ENCODE measurements at places on chromosomes 5 and 9.

DNA sequence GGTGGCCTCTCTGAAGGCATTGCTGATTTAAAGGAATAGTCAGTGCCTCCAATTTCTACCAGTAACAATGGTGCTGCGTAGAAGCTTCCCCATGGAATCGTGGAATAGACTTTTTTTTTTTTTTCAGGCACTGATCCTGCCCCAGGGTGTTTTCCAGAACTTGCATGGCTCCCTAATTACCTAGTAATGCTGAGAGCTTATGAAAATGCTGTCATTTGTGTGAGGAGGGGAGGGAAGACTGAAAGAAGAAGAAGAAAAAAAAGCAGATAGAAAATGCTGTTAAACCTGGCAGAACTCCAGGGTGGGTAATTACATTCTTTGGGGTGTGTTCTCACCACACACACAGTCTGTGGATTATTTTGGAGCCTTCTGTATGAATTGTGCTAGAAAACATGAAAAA is 4.8 kb upstream of the GRIA1 start:
- H3K4me3 ChIP-seq = no peak overlapping the region
- peaks cover 6% of the 10 kb centered on the region for H3K27me3 ChIP-seq
- peaks cover 5% of the 10 kb centered on the region for H3K4me1 ChIP-seq
- no peak for DNase-seq

DNA sequence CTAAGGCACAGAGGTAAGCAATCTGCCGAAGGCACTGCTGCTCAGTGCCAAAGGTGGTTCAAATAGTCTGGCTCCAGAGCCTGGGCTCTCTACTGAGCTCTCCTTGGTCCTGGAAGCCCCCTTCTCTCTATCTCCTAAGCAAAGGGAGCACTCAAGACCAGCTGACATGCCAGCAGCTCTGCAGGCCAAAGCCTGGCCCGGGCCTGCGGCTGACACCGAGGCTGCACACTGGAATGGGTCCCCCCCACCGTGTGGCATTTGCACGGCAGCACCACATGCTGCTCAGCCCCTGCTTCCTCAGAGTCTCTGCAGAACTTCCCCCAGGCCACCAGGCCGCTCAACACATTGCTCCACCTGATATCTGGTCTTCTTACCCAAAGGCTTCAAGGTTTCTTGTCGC is 57.8 kb upstream of the GOLPH3 start:
- no peak overlapping the region for H3K27ac ChIP-seq
- no peak for DNase-seq
- H3K4me1 ChIP-seq = peaks cover 14% of the 10 kb centered on the region
- H3K4me3 ChIP-seq = no peak overlapping the region
- H3K36me3 ChIP-seq = peaks cover 32% of the 10 kb centered on the region
- H3K27me3 ChIP-seq = no peaks in the 10 kb centered on the region

- no peaks in the 10 kb centered on the region for H3K27me3 ChIP-seq
- no peaks in the 10 kb centered on the region for H3K4me1 ChIP-seq
- H3K4me3 ChIP-seq = no peak overlapping the region
- DNase-seq = peak; percentile 48
These were observed 274.7 kb downstream of the CETN3 start for GRCh38 chr5:90134892-90135291.

DNA sequence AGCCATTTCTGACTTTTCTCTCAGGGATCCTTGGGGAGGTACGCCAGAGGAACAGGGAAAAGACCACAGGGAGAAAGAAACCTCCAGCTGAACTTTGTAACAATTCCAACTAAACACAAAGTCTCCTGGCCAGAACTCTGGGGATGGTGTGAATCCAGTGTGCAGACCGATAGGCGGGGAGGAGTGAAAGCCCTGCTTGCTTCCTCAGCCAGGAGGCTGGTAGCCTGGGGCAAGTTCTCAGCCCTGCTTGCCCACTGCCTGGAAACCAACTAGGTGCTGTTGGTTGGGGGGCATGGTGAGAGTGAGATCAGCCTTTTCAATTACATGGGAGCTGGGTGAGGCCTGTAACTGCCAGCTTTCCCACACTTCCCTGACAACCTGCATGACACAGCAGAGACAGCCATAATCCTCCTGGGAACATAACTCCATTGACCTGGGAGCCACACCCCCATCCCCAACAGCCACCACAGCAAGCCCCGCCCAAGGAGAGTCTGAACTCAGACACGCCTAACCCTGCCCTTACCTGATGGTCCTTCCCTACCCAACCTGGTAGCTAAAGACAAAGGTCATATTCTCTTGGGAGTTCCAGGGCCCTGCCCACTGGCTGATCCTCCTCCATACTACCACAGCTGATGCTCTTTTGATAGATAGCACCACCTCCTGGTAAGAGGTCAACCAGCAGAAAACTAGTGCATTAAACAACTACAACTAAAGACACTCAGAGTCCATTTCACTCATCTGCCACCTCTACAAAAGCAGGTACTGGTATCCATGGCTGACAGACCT is 100.1 kb upstream of the TNFAIP8 start:
- H3K36me3 ChIP-seq = peaks cover 20% of the 10 kb centered on the region
- H3K27me3 ChIP-seq = no peaks in the 10 kb centered on the region
- H3K4me3 ChIP-seq = peak overlapping the region; percentile 24

DNA sequence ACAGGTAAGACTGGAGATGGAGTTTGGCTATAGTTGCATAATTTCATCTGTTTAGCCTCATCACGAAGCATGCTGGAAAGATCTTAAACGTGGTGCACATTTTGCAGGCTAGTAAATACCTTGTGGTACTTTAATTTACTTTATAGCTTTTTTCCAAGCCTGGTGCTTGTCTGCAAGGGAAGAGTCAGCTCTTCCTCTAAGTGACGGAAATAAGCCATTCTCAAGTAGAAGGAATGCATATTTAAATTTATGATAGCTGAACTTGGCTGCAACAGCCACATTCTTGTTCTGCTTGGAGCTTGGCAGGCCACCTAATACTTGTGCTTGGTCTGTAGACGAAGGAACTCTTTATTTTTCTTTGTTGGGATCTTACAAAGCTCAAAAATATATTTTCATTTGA is 188.0 kb upstream of the PIK3R1 start:
- H3K27ac ChIP-seq = no peak overlapping the region
- DNase-seq = peak; percentile 86
- no peaks in the 10 kb centered on the region for H3K36me3 ChIP-seq
- no peak overlapping the region for H3K4me3 ChIP-seq
- H3K27me3 ChIP-seq = no peaks in the 10 kb centered on the region
- H3K4me1 ChIP-seq = no peaks in the 10 kb centered on the region

DNA sequence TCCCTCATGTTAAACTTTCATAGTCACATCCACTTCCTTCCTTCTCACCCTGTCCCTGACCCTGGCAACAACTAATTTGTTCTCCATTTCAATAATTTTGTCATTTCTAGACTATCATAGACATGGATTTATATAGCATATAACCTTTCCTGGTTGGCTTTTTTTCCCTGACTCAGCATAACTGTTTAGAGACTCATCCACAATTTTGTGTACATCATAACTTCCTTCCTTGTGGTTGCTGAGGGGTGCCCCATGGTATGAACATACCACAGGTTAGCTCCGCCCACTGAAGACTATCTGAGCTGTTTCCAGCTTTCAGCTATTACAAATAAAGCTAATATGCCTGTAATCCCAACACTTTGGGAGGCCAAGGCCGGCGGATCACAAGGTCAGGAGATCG is 137.3 kb downstream of the PHF2 start:
- DNase-seq = no peak
- H3K27me3 ChIP-seq = no peaks in the 10 kb centered on the region
- no peak overlapping the region for H3K4me3 ChIP-seq

- H3K27me3 ChIP-seq = peaks cover under 1% of the 10 kb centered on the region
- H3K36me3 ChIP-seq = no peaks in the 10 kb centered on the region
- DNase-seq = peak; percentile 60
- H3K4me1 ChIP-seq = peaks cover 3% of the 10 kb centered on the region
These were observed 24.5 kb downstream of the CAVIN4 start for GRCh38 chr9:100602342-100602801.

DNA sequence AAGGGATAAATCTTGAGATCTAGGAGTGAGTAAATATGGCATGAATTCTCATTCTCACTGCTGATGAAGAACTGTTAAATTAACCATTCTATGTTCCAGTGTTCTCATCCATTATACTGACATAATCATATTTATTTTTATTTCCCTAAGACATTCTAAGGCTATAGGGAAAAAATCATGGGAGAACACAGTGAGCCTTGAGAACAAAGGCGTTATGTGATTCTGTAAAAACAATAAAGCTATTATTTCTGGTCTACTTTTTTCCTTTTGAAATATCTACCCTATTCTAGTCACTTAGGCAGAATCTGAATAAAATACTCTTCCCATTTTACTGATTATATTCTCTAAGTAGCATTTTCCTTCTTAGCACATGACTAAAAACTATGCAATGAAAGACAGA is 155.7 kb upstream of the ADAMTS16 start:
- H3K4me3 ChIP-seq = no peak overlapping the region
- no peak for DNase-seq
- no peaks in the 10 kb centered on the region for H3K27me3 ChIP-seq
- peaks cover 2% of the 10 kb centered on the region for H3K4me1 ChIP-seq
- no peaks in the 10 kb centered on the region for H3K36me3 ChIP-seq

DNA sequence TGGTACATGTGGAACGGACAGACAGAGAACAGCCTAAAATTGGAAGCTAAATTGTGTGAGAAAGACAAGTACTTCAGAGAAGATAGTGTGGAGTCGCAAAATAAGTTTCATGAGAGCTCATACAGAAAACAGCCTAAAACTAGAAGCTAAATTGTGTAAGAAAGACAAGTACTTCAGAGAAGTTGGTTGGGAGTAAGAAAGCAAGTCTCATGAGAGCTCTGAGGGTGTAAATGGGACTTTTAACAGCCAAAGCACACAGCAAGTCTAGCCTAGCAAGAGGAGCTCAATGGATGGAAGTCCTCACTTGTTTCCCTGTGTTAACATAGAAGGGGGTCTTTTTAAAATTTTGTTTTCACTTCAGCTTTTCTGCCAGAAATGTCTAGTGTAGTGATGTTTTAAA is 93.1 kb downstream of the STK32A start:
- no peaks in the 10 kb centered on the region for H3K36me3 ChIP-seq
- no peak for DNase-seq
- no peaks in the 10 kb centered on the region for H3K4me1 ChIP-seq
- no peaks in the 10 kb centered on the region for H3K27me3 ChIP-seq
- no peak overlapping the region for H3K4me3 ChIP-seq

DNA sequence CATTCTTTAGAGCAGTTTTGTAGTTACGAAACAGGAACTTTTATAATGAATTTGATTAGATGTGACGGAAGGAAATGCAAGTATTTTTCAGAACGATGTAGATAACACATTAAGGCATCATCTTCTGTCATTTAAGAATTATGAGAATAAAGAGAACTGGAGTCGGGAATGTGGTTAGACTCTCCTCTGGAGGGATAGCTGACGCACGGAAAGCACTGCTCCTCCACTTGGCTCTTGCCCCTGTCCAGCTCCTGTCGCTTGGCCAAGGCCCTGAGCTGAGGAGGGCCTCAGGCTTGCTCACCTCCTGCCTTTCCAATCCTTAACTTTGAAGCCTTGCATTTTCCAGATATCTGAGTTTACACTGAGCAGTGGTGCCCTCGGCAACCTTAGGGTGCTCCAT is 60.5 kb downstream of the MAP1B start:
- no peaks in the 10 kb centered on the region for H3K4me1 ChIP-seq
- no peaks in the 10 kb centered on the region for H3K27me3 ChIP-seq
- H3K4me3 ChIP-seq = no peak overlapping the region
- DNase-seq = no peak

DNA sequence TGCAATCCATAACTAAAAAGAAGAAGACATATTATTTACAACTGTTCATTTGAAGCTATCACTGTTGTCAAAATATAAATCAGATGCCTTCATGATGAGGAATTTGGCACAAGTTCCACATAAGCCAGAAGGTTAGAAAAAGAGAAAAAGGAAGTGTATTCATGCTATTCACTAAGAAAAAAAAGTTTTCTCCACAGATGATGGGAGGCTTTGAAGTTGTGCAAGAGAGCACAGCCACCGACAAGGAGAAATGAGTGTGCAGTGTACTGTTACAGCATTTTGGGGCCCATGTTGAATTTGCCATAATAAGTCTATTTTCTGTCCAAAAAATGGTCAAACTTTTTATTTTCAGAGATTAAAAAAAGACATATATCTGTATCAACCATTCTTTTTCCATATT is 32.9 kb upstream of the IFNK start:
- no peak overlapping the region for H3K4me3 ChIP-seq
- no peaks in the 10 kb centered on the region for H3K36me3 ChIP-seq
- DNase-seq = no peak

All from mesenchymal stem cell (in vitro differentiated cells and primary cell).